Kidney (tissue), 22 donors: ENCODE measurements at places on chromosomes 7 and 10. TPM values are rescaled to one million over a fixed set of nuclear protein-coding genes. Genes with fewer than 3 reads are reported as not detected.

The PDZD7 gene
- 1.6 TPM for total RNA-seq

The CYP3A7 gene
- not detected for total RNA-seq

The PPP1R17 gene
- not detected for total RNA-seq

The LAMB4 gene
- 1.2 TPM for total RNA-seq

The WNT8B gene
- not detected for total RNA-seq

The TRPV5 gene
- total RNA-seq = 1.4 TPM

The CDH23 gene
- total RNA-seq = 6.4 TPM

The IFIT2 gene
- 12.2 TPM for total RNA-seq

The PON3 gene
- total RNA-seq = 1.6 TPM

The TUBAL3 gene
- total RNA-seq = 0.44 TPM
